ENCODE measurements at places on chromosomes 4 and X. TPM values are rescaled to one million over a fixed set of nuclear protein-coding genes. Genes with fewer than 3 reads are reported as not detected.

SOWAHD gene
- total RNA-seq = 0.44 TPM

DNA sequence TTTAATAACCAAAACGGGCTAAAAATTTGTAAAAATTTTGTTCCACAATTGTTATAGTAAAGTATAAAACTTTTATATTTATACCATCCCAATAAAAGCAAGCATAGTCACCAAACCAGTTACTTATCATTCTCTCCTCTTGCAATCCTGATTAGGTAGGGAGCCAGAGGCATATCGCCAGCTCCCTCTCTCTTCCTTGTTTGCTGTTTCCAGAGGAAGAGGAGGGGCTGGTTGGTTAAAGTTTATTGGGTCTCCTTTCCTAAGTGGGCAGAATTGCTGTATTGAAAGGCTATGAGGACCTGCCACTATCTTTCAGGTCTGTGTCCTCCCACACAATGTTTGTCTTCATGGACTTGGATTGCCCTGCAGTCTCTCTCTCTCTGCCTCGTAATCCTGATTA lies 29.6 kb upstream of the BBS12 start:
- no peak for DNase-seq
- H3K4me1 ChIP-seq = no peaks in the 10 kb centered on the region
- no peaks in the 10 kb centered on the region for H3K27me3 ChIP-seq
- H3K27ac ChIP-seq = no peak overlapping the region
- no peak overlapping the region for H3K4me3 ChIP-seq
- no peaks in the 10 kb centered on the region for H3K36me3 ChIP-seq

DNA sequence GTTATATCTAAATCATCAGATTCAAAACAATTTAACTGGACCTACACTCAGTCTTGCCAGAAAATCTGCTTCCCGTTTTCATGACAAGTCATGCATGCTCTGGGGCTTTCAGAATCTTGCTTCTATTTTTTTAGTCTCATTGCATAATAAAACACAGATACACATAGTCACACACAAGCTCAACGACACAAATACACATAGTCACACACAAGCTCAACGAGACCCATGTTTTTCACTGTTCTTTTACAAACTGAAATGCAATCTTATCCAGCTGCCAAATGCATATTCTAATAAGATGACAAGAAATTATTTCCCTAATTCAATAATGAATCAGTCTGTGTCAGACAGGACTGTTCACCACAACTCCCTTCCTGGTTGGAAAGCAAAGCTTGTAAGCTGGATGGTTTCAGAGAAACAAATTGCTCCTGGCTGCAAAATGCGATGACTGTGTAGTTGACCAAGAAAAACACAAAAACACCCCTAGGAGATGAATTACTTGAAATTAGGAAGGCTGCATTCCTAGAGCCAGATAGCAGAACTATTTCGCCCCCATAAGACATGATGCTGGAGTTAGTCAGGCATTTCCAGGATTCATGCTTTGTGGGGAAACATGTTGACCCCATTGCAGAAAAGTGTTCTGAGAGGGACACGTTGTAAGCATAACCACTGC lies 208.7 kb downstream of the CHIC2 start:
- no peak overlapping the region for H3K4me3 ChIP-seq
- DNase-seq = no peak
- no peak overlapping the region for H3K27ac ChIP-seq
- H3K36me3 ChIP-seq = no peaks in the 10 kb centered on the region

GRCh38 chr4:25421816-25422525 lies 44.9 kb downstream of the ANAPC4 start:
- H3K36me3 ChIP-seq = peaks cover 16% of the 10 kb centered on the region
- no peaks in the 10 kb centered on the region for H3K4me1 ChIP-seq
- no peak for DNase-seq
- no peak overlapping the region for H3K27ac ChIP-seq
- no peak overlapping the region for H3K4me3 ChIP-seq

DNA sequence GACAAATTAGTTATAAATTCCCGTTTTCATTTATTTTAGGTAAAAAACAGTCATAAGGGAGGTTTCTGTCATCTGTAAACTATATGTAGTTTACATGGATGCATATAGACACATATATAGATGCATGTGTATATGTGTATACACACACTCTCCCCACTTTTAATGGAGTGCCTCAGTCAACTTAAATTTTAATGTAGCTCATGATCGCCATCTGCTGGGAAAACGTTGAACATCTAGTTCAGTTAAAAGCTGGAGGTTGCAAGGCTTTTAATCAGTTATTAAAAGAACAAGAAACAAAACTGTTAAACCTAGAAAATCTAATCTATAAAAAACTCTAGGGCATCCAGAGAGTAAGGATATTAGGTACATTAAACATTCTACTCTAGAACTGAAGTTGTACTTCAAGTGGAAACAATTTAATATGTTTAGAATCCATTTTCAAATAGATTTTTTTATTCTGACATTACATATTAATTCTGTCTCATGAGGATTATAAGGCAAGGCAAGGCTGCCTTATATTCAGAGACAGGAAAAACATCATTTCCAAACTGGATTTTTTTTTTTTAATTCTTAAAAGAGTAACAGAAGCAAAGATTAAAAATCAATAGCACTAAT lies 122.6 kb downstream of the SHISA3 start:
- peaks cover 28% of the 10 kb centered on the region for H3K36me3 ChIP-seq
- no peaks in the 10 kb centered on the region for H3K4me1 ChIP-seq
- no peak overlapping the region for H3K4me3 ChIP-seq
- DNase-seq = no peak
- no peaks in the 10 kb centered on the region for H3K27me3 ChIP-seq

DNA sequence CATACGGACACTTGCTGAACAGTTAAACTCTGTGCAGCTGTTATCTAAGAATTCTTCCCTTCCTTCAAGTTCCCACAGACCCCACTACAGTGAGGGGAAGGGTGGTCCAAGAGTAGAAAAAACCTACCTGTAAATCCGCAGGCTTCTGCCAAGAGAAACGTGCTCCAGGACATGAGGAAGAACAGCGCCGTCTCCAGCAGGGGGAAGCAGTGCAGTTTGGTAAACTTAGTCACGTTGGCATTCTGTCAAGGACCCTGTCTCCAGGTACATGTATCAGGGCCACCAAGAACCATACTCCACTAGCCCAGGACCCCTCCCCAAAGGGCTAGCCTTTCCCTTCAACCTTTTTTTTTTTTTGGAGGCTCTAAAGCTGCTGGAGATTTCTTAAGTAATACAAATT lies 79.9 kb downstream of the CHST7 start:
- no peak overlapping the region for H3K27ac ChIP-seq
- H3K27me3 ChIP-seq = no peaks in the 10 kb centered on the region
- DNase-seq = no peak
